ENCODE measurements at places on chromosomes 2 and 18.

GRCh38 chr2:156837635-156838370 lies 401.6 kb downstream of the GPD2 start:
- DNase-seq, result no peak

GRCh38 chr2:47016172-47016913 lies 100.7 kb upstream of the MCFD2 start:
- no peak for DNase-seq

DNA sequence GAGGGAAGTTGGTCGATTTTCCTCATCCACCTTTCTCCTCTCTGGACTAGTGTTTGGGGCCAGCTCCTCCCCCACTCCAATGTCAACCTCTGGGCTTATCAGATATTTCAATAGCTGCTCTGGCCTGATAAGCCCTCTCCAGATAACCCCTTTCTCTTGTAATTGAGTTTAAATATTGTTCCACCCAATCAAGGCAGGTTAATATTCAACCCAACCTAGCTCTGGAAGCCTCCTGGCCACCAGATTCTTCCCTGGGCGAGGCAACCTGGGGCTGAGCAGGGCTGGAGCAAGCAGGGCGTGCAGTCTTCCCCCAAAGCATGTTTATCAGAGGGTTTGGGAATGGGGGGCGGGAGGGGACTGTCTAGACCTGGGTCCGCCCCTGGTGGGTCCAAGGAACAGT lies 73.8 kb downstream of the TFCP2L1 start:
- DNase-seq, result no peak

DNA sequence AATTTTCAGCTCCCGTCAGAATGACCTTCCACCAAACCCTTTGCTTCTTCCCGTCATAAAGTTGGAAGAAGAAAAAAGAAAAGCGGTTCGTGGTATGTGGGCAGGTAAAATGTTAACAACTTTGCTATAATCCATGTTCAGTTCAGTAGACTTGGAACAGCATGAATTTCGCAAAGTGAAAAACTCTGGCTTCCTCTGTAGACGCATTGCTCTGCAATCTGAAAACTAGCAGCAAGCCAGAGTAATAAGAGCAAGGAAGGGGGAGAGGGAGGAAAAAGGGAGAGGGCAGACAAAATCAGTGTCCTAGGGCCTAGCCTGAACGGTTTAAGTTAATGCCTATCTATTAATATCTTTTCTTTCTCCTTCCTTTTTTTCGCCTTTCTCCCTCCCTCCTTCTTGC lies 26.7 kb upstream of the CHRNA1 start:
- DNase-seq, result no peak

GRCh38 chr2:168241208-168241607 lies 6.2 kb downstream of the STK39 start:
- no peak for DNase-seq

DNA sequence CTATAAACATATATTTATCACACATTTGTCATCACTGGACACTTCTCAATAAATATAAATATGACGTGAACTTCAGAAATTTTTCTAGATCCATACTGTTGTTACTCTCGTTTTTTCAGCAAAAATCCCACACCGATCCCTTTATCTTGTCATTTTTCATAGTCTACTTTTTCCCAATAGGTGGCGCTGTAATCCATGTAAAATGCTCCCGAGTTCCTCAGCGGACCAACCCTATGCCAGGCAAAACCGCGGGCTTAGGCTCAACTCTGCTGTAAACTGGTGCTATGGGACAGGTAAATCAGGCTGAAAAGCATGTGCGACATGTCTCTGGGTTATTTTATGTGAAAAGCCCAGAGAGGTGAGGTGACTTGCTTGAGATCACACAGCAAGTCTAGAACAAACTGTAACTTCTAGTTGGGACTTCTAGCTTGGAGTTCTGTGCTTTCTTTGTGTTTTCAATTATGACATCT lies 104.0 kb downstream of the COBLL1 start:
- no peak for DNase-seq

- no peak for DNase-seq
These were observed 32.6 kb upstream of the KCMF1 start for GRCh38 chr2:84938194-84938879.

- no peak for DNase-seq
These were observed 133.6 kb downstream of the FIGN start for GRCh38 chr2:163602196-163602595.
